Esophagus squamous epithelium (tissue), 5 donors: ENCODE measurements at places on chromosomes 2 and 18.

- DNase-seq, result no peak
Measured at GRCh38 chr2:191995285-191995684, 148.4 kb upstream of the CAVIN2 start.

DNA sequence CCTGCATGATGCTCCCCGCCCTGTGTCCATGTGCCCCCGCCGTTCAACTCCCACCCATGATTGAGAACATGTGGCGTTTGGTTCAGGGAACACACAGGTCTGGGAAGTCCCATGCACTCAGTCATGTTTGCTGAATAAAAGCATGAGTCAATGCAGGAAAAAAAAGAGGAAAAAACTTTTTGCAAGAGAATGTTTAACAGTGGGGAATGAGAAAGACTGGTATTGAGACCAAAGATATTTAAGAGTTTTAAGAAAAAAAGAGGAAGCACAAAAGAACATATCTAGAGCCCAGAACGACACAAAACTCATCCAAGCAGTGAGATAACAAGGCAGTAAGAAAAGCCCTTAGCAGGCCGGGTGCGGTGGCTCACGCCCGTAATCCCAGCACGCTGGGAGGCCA, 279.2 kb upstream of the THSD7B start:
- DNase-seq, result no peak

DNA sequence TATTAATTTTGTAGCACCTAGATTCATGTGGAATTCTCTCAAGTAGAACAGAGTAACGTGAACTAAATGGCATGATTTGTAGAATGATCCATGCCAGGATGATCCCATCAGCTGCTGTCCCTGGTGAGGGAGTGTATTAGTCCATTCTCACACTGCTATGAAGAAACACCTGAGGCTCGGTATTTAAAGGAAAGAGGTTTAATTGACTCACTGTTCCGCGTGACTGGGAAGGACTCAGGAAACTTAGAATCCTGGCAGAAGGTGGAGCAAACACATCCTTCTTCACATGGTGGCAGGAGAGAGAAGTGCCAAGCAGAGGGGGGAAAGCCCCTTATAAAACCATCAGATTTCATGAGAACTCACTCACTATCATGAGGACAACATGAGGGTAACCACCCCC, 312.6 kb downstream of the PTPRM start:
- DNase-seq, result no peak

DNA sequence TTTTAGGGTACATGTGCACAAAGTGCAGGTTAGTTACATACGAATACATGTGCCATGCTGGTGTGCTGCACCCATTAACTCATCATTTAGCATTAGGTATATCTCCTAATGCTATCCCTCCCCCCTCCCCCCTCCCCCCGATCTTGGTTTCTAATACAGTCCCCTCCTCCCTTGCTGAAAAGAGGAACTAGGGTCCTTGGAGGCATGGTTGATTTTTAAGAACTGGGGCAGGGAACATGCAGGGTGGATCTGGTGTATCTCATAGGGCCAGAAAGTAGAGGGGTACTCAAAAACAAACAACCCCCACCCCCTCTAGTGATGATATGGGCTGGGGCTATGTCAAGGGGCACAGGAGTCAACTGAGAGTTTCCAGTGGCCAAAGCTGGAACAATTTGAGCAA, 153.4 kb downstream of the UBR3 start:
- no peak for DNase-seq
